RWPE1 (cell line): ENCODE measurements at places on chromosomes 5 and 9.

- DNase-seq: no peak
Measured at GRCh38 chr9:30522061-30522460, 1862.4 kb upstream of the ACO1 start.

- DNase-seq: no peak
Measured at GRCh38 chr9:98740226-98740881, 31.6 kb upstream of the GABBR2 start.

DNA sequence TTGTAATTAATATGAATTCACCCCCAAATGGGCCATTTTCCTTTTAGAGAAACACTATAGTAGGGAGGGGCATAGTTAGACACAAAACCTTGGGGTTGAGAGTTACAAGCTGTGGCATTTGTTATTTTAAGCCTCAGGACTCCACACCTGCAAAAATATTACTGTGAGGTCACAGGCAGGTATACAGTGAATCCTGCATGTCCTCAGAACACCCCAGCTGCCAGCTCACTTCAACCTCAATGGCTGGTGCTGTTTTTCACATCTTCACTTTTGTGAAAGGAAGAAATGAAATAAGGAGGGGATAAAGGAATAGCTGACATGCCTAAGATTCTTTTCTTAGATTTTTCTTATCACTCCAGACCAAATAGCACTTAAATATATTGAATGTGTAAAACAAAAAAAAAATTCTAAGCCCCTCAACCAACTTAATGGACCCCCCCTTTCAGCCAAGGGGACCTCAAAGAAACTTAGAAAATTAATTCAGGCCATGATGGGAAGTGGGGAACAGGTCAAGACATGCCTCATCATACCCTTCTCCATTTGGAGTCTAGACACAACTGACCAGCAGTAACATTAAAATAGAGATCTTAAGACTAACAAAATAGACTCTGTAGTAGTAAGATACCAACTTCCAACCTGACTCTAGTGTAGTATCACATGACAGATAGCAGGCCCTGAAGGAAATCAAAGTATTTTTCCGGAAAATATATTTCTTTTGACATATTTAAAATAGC, 9.2 kb downstream of the C9orf85 start:
- no peak for DNase-seq

GRCh38 chr5:59673438-59674058, 220.0 kb downstream of the PDE4D start:
- DNase-seq: peak; percentile 48

DNA sequence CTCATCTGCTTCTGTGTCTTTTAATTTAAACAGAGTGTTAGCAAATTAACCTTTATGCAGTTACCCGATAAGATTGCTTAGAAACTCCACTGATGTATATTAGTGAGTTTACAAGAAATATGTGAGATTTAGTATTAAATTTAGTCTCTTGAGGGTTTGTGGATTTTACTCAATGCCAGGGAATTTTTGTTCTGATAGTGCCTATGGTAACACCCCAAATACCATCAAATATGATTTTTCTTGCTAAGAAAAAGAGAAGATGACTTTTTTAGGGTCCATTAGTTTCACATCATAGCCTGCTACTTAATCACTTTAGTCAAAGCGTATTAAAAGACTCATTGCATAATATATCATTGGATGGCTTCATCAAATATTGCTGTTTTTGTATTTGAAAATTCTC, 224.9 kb downstream of the PCSK5 start:
- no peak for DNase-seq

DNA sequence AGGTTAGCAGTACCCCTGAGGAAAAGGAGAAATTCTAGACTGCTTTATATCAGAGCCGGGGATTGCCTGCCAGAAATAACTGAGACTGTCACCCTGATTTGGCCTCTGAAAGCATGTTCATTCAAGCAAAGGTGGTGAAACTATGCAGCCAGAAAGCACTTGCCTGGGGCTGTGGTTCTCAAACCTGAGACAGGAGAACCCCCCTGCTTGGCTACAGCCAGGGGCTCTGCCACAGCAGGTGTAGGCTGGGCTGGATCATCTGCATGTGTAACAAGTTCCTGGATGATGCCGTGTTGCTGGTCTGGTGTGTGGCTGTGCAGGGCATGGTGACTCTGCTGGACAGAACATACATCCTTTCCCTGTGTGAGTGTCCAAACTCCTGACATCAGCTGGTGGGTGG, 157.8 kb downstream of the NXNL2 start:
- no peak for DNase-seq

GRCh38 chr9:84394036-84394435, 53.5 kb upstream of the SLC28A3 start:
- no peak for DNase-seq

GRCh38 chr5:180723936-180724335, 15.9 kb downstream of the OR2Y1 start:
- no peak for DNase-seq

GRCh38 chr5:1107167-1108022, 4.5 kb downstream of the SLC12A7 start:
- DNase-seq: no peak

- DNase-seq: no peak
Measured at GRCh38 chr9:83012922-83013838, 49.8 kb downstream of the RASEF start.

- no peak for DNase-seq
Measured at GRCh38 chr5:165101709-165102108, 1596.3 kb downstream of the MAT2B start.

- DNase-seq: no peak
Measured at GRCh38 chr9:115972362-115972761, 181.2 kb upstream of the PAPPA start.

DNA sequence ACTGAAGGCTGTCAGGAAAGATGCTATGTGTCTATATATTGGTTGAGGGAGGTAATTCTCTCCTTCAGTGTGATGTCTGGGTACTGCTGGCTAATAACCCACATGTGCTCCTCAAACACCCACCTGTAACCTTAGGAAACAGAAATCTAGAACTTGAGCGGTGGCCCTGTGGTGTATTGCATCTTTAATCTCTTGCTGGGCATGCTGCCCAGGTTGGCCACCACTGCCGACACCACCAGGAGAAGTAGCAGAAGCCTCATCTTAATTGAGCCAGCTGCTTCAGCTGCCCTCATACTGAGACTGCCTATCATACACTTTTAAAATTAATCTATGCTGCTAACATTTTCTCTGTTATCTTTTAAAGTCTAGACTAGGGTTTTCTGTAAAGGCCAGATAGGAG, 103.5 kb upstream of the C5orf63 start:
- no peak for DNase-seq

- DNase-seq: peak; percentile 70
Measured at GRCh38 chr5:170483701-170484458, 19.9 kb upstream of the KCNIP1 start.

DNA sequence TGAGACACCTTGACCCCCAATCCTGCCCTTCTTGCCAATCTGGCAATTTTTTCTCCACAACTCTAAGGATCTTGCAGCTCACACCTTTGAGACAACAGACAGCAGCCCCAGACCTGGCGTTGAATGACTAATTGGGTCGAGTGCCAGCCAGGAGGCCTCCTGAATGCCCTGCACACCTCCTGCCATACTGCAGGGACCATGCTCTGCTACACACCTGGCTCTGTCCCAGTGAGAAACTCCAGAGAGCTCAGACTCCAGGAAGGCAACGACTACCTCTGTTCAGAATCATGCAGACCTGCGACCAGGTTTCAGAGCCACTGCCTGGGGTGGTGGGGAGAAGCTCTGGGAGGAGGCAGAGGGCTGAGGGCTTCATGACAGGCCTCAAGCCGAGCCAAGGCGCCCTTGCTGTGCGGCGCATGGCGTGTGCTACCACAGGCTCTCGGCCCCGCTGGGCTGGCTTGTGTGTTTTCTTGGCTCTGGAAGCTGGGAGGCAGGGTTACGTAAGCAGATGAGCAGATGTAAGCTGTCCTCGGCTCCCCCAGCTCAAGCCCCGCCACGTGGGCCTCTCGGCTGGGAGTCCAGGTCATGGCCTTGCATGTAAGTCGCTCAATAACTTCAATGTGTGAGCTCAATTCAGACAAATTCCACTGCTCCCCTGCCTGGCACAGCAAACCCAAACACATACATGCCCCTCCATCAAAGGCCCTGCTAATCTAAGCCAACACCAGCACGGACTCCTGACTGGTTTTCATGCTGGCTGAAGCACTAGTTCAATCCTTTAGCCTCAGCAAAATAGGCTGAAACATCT, 27.5 kb downstream of the B4GALT1 start:
- no peak for DNase-seq

DNA sequence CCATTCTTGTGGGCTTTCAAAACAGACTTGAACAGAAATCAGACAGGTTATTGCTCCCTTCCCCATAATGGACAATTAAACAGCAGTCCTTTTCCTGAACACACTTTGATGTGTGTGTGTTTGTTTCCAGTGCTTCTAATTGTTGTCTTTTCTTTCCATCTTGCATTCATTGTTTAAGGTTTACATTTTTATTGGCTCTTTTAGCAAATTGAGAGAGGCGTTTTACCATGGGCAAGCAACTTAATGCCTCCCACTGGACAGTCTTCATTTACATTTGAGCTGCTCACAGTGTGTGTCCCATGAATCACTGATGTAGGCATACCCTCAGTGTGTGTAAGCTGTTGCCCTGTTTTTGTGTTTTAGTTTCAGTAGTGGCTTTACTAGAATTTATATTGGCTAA, 25.0 kb downstream of the WDR36 start:
- DNase-seq: no peak

DNA sequence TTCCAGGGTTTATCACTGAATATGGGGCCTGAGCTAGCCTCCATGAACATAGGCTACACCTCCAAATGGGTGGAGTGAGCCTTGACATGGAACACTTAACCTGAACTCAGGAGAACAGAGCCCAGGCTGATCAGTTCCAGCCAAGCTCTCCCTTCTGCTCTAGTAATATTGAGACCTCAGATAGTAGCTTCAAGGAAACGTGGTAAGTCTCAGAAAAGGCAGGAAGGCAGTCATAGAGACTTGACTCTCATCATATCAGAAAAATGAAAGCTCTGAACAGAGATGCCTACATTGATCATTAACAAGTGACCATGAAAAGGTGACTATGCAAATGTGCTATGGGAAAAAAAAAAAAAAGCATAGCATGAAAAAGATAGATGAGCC, 40.5 kb upstream of the MYO10 start:
- DNase-seq: no peak

- DNase-seq: no peak
Measured at GRCh38 chr9:127290561-127291065, 26.0 kb downstream of the GARNL3 start.

- peak; percentile 65 for DNase-seq
Measured at GRCh38 chr9:135960411-135961276, 529 bp downstream of the UBAC1 start.

DNA sequence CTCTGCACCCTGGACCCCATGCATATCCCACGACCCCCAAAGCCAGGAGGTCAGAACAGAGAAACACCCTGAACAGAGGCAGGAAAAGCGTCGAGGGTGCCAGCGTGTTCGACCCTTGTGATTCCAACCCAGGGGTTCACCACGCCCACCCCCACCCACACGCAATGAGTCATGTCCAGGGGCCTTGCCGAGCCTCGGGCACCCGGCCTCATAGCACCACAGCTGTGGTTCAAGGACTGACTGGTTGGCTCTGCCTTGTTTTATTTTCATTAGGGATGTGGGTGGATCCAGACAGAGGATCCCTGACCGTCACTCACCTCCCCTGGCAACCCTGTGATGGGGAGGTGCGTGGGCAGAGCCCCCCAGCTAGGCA, 9.5 kb upstream of the QSOX2 start:
- peak; percentile 63 for DNase-seq

DNA sequence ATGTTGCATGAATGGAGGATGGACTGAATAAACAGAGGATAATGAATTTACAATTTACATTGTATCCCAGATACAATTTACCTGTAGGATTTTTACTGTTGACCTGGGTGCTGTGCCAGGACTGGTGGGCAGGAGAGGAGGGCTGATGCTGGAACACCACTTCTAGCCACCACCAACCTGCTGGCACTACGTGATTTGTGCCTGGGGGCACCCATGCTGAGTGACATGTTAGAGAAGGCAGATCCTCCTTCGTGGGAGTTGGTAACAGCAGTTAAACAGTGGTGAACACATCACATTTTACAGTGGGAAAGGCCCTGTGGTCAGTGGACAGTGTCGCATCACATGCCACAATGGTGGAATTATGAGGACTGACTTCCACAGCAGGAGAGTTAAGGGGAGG, 3.0 kb upstream of the ANKRD34B start:
- DNase-seq: no peak

DNA sequence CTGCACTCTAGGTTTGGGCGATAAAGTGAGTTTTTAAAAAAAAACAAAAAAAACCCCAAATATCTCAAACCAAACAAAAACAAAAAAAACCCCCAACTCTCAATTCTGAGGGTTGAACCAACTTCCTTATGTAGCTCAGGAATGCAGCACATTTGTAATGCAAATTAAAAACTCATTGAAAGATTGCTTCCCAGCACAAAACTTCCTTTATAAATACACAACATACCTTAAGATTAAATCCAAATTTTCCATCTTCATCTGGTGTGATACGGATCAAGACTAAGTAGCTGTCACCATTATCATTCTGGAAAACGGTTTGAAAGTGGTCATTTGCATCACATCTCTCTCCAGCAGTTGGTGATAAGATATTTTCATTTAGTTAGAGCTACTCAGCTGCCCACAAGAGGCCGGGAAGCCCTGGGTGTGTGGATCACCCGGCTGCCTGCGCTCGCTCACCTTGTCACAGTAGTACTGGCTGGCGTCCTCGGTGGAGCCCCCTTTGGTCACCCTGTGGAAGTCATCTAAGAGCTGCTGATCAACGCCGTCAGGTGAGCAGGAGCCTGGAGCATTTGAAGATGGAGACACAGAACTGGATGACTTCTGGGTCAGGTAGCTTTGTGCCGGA, 88.2 kb downstream of the PTPN3 start:
- no peak for DNase-seq

DNA sequence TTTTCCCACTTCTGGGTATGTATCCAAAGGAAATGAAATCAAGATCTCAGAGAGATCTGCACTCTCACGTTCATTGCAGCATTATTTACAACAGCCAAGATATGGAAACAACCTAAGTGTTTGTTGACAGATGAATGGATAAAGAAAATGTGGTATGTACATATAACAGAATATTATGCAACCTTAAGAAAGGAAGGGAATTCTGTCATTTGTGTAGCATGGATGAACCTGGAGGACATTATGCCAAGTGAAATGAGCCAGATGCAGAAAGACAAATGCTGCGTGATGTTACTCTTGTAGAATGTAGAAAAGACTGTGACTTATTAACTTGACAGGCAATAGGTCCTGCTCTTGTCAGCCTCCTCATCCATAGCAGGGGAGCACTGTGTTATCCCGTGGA, 31.4 kb downstream of the PPARGC1B start:
- no peak for DNase-seq
